ENCODE measurements at places on chromosomes 2 and 18.
A peak's percentile ranks its signal among the peaks of the same experiment; 100 is the strongest.

DNA sequence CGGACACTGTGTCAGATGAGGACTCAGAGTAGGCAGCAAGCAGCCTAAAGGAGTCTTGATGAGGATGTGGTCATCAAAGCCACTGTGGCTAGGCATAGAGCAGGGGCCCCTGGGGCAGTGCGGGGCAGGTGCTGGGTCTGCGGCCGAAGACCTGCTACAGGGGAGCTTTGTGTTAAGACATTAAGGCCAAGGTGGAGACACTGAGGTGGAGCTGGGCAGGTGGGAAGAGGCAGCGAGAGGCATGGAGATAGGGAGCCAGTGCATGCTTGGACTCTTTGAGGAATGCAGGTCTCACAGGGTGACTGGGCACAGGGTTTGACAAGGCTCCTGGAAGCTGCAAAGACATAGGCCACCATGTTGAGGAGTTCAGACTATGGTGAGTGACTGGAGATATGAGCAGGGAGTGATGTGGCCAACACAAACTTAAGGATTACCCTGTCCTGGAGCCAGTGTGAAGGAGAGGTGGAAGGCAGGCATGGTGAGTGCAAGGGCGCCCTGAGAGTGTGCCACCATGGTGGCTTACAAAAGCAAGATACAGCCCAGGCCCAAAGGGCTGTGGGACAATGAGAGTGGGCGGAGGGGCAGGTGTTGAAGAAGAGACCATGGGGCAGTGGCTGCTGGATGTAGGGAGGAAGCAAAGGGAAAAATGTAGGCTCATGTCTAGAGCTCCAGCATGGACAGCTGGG is 450.9 kb upstream of the HS6ST1 start:
- H3K4me1 ChIP-seq = no peaks in the 10 kb centered on the region
- H3K4me3 ChIP-seq = no peak overlapping the region
- peak; percentile 38 for DNase-seq

DNA sequence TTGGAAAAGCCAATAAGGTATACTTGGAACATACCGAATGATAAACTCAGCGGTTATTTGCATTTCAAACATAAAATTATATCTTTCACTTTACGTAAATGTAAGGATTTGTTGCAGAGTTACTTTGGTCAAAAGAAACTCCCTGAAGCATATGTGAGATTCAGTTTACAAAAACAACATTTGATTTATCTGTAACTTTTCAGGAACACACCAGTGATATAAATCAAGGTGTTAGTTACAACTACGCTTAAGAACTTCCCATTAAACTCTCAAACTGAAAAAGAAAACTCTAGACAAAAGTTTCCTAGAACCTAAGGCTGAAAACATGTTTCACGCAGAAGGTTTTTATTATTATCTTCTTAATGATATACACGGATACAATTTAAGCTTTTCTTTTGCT is 110.6 kb upstream of the MEIS1 start:
- no peaks in the 10 kb centered on the region for H3K36me3 ChIP-seq
- H3K4me3 ChIP-seq = no peak overlapping the region
- no peaks in the 10 kb centered on the region for H3K27me3 ChIP-seq
- H3K27ac ChIP-seq = no peak overlapping the region
- DNase-seq = no peak

DNA sequence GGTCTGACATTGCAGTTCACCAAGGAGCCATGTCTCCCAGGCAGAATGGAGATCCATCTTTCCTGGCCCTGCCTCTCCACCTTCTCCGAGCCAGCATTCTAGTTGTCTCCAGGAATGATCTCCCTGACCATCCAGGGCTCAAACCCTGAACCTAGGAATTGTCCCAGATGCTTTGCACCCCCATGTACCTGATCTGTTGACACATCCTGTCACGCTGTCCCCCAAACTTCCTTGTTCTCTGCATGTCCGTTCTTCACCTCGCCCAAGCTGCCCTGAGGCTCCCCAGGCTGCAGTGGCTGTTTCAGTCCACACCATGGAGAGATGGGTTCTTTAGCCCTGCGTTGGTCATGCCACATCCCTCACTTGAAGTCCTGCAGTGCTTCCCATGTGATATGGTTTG is 7.0 kb upstream of the MBP start:
- no peak overlapping the region for H3K27ac ChIP-seq
- no peak for DNase-seq
- H3K4me1 ChIP-seq = no peaks in the 10 kb centered on the region
- H3K4me3 ChIP-seq = no peak overlapping the region
- no peaks in the 10 kb centered on the region for H3K36me3 ChIP-seq

- H3K27ac ChIP-seq = peak overlapping the region; percentile 59
- H3K4me3 ChIP-seq = no peak overlapping the region
- no peaks in the 10 kb centered on the region for H3K4me1 ChIP-seq
- no peaks in the 10 kb centered on the region for H3K27me3 ChIP-seq
Measured at GRCh38 chr18:36706134-36706881, 122.5 kb downstream of the TPGS2 start.
